ENCODE measurements at places on chromosomes 5 and 9.

DNA sequence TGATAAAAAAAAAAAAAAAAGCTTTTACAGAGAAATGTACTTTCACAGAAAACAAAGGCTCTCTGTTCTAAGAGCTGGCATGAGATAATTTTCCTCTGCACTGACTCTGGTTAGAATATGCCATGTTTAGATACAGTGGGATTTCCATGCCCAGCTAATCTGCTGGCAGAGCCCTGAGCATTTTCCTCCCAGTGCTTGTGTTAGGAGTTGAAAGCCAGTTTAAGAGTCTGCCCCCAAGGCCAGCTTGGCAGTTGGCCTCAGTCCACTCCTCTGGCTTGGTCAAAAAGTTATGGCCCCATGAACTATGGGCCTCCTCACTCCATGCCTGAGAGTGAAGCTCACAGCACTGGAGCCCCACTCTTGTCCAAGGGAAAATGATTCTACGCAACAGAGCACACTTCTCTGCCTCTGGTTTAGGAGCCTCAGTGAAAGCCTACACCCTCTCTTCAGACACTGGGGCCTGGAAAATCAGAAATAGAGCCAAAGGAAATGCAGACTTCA is 21.9 kb downstream of the MOCS2 start:
- DNase-seq, result no peak

DNA sequence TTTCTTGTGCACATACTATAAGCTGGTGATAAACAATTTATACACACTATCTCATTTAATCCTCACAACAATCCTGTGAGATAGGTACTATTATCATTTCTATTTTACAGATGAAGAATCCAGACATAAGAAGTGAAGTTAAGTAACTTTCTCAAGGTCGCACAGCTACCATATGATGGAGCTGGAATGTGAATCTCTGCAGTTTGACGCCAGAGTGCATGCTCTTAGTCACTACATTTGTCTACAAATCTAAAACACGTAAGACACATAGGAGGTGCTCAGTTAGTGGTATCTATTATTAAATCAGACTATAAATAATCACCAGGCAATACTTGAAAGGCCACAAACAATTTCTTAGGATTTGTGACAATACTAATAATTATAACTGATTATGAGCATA is 45.0 kb upstream of the CDKN2B start:
- DNase-seq, result no peak

- no peak for DNase-seq
Observed at GRCh38 chr5:127423173-127423798, 94.2 kb upstream of the PRRC1 start.

- DNase-seq, result no peak
Observed at GRCh38 chr5:157827423-157827822, 31.5 kb downstream of the CLINT1 start.

- no peak for DNase-seq
Observed at GRCh38 chr9:121322037-121322736, 47.9 kb downstream of the STOM start.

GRCh38 chr5:94903726-94904125 is 285.3 kb downstream of the SLF1 start:
- DNase-seq, result no peak

DNA sequence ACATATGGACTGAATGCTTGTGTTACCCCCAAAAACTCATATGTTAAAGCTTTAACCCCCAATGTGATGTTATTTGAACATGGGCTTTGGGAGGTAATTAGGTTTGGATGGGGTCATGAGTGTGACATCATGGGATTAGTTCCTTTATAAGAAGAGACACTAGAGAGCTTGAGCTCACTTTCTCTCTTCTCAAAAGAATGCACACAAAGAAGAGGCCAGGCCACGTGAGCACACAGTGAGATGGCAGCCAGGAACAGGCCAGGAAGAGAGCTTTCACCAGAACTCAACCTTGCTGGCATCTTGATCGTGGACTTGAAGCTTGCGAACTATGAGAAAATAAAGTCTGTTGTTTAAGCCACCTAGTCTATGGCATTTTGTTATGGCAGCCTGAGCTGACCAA is 360.6 kb downstream of the NR2F1-AS1 start:
- DNase-seq, result no peak

GRCh38 chr9:91795598-91796241 is 154.3 kb downstream of the ROR2 start:
- peak; percentile 51 for DNase-seq

GRCh38 chr9:121610638-121610953 is 40.8 kb upstream of the DAB2IP start:
- DNase-seq, result no peak

DNA sequence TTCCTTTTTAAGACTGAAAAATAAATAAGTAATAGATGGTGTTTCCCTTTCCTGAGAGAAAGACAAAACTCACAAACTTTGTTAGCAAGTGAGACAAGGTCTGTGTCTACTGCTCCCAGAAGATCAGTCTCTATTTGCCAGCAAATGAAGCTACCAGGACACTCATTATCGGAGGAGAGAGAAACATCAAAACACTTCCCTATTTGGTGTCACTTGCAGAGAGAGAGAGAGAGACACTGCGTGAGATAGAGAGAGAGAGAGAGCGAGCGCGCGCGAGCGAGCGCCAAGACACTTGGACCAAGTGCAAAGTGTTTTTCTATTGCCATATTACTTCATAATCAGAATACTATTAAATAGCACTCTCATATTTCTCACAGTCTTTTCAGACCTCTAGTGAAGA is 142.7 kb downstream of the KCNN2 start:
- no peak for DNase-seq

GRCh38 chr5:97338729-97339128 is 155.7 kb upstream of the RIOK2 start:
- DNase-seq, result no peak

- DNase-seq, result no peak
Observed at GRCh38 chr9:19689328-19690101, 99.3 kb downstream of the SLC24A2 start.

- no peak for DNase-seq
Observed at GRCh38 chr5:146101646-146102045, 3.7 kb downstream of the PLAC8L1 start.

DNA sequence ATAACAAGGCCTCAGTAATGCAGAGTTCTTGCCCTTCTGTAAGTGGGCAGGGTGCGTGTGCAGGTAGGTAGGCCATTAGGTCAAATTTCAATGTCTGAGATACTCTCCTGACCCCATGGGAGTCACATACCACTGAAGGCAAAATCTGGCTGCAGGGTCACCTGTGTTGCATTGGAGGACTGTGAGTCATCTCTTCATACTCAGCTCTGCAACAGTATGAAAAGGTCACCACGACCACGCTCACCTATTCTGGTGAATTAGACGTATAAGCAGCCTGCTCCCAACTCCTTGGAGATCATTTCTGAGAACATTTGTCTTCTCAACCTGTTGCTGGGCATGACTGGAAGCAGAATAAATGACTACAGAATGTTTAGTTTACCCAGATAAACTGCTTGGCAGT is 599.8 kb downstream of the PDE4D start:
- DNase-seq, result no peak

- DNase-seq, result no peak
Observed at GRCh38 chr9:71393005-71393404, 271.6 kb upstream of the TRPM3 start.

DNA sequence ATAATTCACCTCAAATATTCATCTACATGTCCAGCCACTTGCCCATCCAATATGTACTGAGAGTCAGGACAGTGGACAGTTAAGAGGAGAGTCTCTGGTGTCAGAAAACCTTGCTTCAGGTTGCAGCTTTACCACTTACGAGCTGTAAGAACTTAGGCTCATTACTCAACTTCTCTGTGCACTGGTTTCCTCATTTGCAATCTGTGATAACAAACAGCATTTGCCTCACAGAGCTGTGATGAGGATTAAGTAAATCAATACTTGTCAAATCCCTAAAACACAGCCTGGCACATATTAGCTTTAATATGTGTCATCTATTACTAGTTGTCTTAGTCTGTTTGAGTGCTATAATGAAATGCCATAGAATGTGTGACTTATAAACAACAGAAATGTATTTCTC is 8.6 kb downstream of the GOLGA1 start:
- no peak for DNase-seq

GRCh38 chr5:40906351-40906751 is 2.9 kb upstream of the C7 start:
- DNase-seq, result no peak

GRCh38 chr5:168202996-168203395 is 88.4 kb upstream of the WWC1 start:
- DNase-seq, result no peak

- DNase-seq, result no peak
Observed at GRCh38 chr5:131363811-131364506, 100.1 kb downstream of the CDC42SE2 start.

GRCh38 chr9:32291370-32291769 is 93.1 kb upstream of the ACO1 start:
- DNase-seq, result no peak

DNA sequence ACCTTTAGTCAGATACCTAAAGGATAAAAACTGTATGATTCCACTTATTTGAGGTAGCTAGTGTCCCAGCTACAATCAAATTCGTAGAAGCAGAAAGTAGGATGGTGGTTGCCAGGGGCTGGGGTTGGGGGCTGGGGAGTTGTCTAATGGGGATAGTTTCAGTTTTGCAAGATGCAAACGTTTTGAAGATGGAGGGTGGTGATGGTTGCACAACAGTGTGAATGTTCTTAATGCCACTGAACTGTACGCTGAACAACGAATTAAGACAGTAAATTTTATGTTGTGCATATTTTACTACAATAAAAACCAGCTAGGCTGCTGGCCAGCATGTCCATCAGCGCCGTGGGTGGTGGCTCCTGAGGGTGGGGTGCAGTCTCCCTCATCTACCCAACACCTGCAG is 137.8 kb downstream of the GADD45G start:
- DNase-seq, result no peak

DNA sequence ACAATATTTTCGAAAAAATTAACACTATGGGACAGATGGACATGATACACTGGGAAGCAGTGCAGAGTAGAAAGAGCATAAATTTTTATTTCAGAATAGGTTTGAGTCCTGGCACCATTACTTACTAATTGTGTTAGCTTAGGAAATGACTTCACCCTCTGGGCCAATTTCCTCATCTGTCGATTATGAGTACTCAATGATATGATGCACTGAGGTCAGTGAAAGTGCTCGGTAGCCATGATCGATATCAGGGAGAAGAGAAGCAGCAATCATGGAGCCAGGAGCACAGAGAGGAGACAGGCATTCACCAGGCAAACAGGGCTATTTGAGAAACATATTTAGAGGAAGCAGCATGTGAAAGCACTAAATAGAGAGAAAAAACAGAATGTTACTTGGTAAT is 29.4 kb downstream of the NR6A1 start:
- no peak for DNase-seq

DNA sequence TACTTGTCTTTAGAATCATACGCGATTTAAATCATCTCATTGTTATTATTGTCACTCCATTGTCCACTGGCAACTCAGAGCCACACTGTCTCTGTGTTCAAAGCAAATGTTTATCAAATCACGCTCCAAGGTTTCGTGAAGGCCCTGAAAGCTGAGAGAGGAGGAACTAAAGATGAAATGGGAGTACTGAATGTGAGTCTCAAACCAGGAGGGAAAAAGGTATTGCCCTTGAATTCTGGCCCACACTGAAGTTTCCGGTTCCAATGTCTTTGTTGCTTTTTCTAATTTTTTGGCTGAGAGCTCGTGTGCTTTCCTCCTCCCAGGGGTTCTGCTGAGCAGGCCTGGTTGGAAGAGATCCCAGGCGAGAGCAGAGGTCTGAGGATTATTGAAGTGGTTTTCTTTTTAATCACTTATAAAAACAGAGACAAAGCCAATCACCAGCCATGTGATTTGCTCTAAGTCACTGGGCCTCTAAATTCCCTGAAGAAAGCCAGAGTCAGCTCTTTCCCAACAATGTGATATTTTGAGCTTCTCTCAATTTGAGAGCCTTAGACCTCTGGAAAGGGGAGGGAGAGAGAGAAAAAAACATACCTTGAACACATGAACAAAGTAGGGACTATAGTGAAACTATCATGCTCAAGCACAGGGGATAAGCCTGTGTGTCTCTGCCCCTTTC is 420.8 kb upstream of the GRAMD2B start:
- peak; percentile 28 for DNase-seq

DNA sequence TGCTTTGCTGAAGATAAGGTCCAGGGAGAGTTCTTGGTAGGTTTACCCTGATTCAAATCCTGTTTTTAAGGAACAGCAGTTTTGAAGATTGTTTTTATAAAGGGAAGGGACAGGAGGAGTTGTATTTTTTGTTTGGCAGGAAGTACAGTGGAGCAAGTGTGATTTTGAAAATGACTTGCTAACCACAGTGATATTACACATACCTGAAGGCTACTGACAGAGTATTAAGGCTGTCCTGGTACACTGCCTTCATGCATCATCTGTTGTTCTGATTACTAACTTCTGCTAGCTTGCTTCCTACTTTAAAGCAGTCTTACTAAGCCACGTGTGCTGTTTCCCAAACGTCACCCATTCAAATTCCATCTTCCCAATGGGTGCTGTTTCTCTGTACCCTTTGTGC is 559.5 kb upstream of the SGCD start:
- no peak for DNase-seq

DNA sequence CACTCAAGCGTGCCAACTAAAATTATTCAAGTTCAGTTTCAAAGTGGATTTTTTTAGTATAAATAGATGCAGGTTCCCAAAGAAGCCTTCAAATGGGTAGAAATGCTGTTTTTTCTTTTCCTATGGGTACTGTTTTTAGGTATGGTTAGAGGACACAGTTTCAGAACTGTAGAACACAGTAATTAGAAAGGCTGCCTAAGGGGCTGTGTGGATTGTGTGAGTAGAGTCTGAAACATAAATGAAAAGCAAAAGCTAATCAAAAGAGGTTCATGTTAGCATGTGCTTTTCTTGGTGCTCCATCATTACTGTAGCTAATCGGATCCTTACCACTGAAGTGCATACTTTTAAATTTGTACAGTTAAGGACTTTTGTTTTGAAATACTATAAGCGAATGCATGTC is 85.3 kb downstream of the ZSWIM6 start:
- no peak for DNase-seq

GRCh38 chr5:143213231-143213850 is 190.1 kb downstream of the NR3C1 start:
- DNase-seq, result no peak

GRCh38 chr5:39236718-39237117 is 17.4 kb upstream of the FYB1 start:
- DNase-seq, result no peak

- no peak for DNase-seq
Observed at GRCh38 chr9:69036309-69036708, 757 bp downstream of the FXN start.

- no peak for DNase-seq
Observed at GRCh38 chr5:34652466-34652865, 3.7 kb upstream of the RAI14 start.
